Central memory CD8-positive, alpha-beta T cell (primary cell): ENCODE measurements at places on chromosomes 3 and 15.

DNA sequence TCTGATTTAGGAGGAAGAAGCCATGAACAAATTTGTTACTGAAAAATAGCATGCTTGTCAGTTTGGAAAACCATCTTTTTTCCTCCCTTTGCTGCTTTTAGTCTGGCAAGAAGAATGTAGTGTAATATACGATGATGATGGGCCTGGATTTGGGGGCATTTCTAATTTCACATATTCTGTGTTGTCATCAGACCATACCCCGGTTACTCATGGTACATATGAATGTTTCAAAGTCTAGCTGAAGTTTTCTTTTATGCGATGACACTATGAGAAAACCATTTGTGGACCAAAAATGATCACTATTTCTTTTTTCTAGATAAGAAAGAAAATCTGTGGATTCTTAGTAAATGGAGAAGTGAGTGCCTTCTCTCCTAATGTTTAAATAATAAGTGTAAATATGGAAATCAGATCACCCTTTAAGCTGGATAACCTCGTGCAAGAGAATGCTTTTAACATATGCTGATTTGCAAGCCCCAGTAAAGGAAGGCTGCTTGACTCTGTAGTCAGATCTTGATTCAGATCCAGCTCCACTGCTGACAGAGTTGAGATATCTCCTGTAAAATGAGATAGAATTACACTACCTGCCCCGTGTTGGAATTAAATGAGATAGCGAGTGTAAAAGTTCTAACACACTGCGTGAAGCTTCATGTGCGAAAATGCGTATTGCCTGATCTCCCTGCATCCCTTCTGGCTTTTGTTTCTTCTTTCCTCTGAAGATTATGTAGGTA is 3.0 kb downstream of the MEF2A start:
- H3K4me3 ChIP-seq, result no peak overlapping the region
- H3K36me3 ChIP-seq, result peaks cover 9% of the 10 kb centered on the region
- H3K27ac ChIP-seq, result no peak overlapping the region
- H3K4me1 ChIP-seq, result peaks cover 43% of the 10 kb centered on the region

DNA sequence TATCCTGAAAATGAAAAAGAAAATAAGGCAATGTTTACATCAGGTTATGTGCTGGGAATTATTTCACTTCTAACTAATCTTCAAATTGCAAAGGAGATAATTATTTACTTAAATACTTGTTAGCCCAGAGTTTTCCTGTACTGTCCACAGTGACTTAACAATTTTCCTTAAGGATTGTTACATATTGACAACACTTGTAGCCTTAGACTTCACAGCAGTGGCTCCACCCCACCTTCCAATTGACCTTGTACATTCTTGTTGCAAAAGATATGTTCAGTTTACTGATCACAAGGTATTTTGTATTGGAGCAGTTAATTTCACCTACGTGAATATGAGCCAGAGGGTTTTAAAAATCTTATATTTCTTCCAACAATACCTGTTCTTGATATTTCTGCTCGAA is 376.9 kb downstream of the CNTN6 start:
- H3K4me3 ChIP-seq, result no peak overlapping the region
- H3K36me3 ChIP-seq, result no peaks in the 10 kb centered on the region
- no peak for DNase-seq
- no peaks in the 10 kb centered on the region for H3K4me1 ChIP-seq

DNA sequence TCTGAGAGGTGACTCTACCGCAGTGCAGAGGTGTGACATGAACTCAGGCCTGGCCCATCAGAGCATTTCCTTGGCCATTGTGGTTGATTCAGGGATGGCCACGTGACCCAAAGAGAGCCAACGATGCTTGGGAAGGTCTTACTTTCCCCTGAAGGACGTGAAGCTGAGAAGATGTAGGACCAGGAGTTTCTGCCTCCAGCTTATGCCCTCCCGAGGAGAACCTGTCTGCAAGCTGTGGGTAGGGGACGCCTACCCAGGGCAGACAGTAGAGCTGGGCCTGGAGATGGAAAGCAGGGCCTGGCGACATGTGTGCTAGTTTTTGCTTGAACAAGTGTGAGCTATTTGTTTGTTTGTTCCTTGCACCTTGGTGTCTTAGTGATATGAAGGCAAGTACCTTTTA is 89.4 kb downstream of the RPLP1 start:
- H3K27ac ChIP-seq, result no peak overlapping the region
- H3K4me1 ChIP-seq, result no peaks in the 10 kb centered on the region
- H3K36me3 ChIP-seq, result peaks cover 3% of the 10 kb centered on the region
- peaks cover 10% of the 10 kb centered on the region for H3K27me3 ChIP-seq

DNA sequence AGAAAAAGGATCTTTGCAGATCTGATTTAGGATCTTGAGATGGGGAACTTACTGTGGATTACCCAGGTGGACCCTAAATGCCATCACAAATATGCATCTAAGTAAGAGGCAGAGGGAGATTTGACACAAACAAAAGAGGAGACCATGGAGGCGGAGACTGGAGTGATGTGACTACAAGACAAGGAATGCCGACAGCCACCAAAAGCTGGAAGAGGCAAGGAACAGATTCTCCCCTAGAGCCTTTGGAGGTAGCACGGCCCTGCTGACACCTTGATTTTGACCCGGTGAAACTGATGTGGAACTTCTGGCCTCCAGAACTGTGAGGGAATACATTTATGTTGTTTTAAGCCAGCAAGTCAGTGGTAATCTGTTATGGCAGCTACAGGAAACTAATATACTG is 44.0 kb downstream of the GASK1A start:
- peak overlapping the region; percentile 68 for H3K4me3 ChIP-seq
- peak overlapping the region; percentile 81 for H3K27ac ChIP-seq
- no peaks in the 10 kb centered on the region for H3K27me3 ChIP-seq
- no peak for DNase-seq
- H3K36me3 ChIP-seq, result peaks cover 8% of the 10 kb centered on the region

- H3K27me3 ChIP-seq, result no peaks in the 10 kb centered on the region
- no peak overlapping the region for H3K4me3 ChIP-seq
- no peak overlapping the region for H3K27ac ChIP-seq
These were observed 58.0 kb upstream of the CRTC3 start for GRCh38 chr15:90471769-90472168.

- peaks cover 5% of the 10 kb centered on the region for H3K36me3 ChIP-seq
- H3K4me3 ChIP-seq, result no peak overlapping the region
- H3K27me3 ChIP-seq, result no peaks in the 10 kb centered on the region
These were observed 81.1 kb downstream of the CCK start for GRCh38 chr3:42184651-42185443.

DNA sequence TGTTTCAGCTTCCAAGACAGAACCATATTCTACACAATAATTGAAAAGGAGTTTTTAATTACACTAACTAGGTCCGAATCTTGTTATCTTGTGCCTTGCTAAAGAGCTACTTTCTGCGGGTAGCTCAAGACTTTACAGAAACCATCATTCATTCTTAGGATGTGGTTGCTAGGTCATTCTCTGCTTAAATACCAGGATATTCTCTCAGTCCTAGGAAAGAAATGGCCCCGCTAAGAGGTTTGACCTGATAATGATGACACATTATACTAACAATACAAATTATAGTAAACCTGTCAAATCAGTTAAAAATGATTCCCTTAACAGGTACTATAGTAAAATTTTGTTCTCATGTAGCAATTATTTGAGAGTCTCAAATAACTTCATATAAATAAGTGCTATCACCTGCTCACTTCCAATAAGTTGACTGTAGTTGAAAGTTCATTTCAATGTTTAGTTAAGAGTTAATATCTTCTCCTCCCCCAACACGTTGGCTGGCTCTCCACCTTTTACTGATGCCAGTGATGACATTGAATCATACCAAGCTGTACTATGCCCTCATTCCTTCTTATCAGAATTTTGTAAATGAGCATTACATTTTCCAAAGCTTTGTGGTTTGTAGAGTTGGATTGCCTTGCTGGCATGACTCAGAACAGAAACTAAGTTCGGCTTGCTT is 3.6 kb upstream of the C3orf85 start:
- peaks cover 9% of the 10 kb centered on the region for H3K27me3 ChIP-seq
- no peak for DNase-seq
- H3K4me3 ChIP-seq, result no peak overlapping the region
- H3K4me1 ChIP-seq, result no peaks in the 10 kb centered on the region
- H3K36me3 ChIP-seq, result no peaks in the 10 kb centered on the region

DNA sequence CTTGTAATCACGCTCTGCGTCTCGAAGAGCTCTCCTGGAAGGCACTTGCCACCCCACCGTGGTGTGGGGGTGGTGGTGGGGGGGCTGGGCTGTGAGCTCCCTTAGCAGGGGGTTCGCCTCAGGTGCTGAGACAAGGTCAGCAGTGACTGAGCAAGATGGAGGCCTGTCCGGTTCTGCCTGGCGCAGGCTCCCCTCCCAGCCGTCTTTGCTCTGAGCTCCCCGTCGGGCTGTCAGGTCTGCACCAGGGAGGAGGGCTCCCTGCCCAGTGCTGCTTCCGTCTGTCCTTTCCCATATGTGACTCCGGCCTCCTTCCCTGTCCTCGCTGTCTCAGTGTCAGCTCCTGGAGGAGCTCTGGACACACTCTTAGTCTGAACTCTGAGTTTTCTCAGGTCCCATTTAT is 80.0 kb downstream of the PLXNA1 start:
- no peak overlapping the region for H3K27ac ChIP-seq
- no peaks in the 10 kb centered on the region for H3K36me3 ChIP-seq
- no peak for DNase-seq
- peaks cover 67% of the 10 kb centered on the region for H3K27me3 ChIP-seq

- H3K4me3 ChIP-seq, result no peak overlapping the region
- DNase-seq, result no peak
These were observed 46.6 kb downstream of the CPNE4 start for GRCh38 chr3:131988209-131988608.

- no peaks in the 10 kb centered on the region for H3K27me3 ChIP-seq
- H3K27ac ChIP-seq, result no peak overlapping the region
- H3K36me3 ChIP-seq, result no peaks in the 10 kb centered on the region
- H3K4me1 ChIP-seq, result peaks cover 43% of the 10 kb centered on the region
- no peak overlapping the region for H3K4me3 ChIP-seq
- DNase-seq, result no peak
These were observed 20.1 kb downstream of the ZNF80 start for GRCh38 chr3:114217266-114217665.

DNA sequence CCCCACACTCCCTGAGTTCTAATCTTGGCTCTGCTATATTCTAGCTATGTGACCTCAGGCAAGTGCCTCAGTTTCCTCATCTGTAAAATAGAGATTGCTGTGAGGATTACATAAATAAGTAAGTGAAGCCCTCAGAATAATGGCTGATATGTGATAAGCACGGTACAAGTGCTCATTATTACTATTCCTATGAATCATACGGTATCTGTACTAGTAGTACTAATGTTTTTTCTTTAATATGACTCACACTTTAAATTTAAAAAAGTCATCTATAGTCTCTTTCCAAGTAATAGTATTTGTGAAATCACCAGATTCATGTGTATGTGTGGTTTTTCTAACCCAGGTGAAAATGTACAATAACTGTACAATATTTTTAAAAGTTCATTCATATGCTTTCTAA is 58.7 kb downstream of the CLDN11 start:
- H3K4me1 ChIP-seq, result no peaks in the 10 kb centered on the region
- no peak overlapping the region for H3K4me3 ChIP-seq
- no peak overlapping the region for H3K27ac ChIP-seq
- H3K36me3 ChIP-seq, result peaks cover under 1% of the 10 kb centered on the region

GRCh38 chr15:90683371-90683770 is 33.8 kb upstream of the BLM start:
- no peak overlapping the region for H3K4me3 ChIP-seq
- DNase-seq, result no peak
- no peaks in the 10 kb centered on the region for H3K36me3 ChIP-seq
- no peak overlapping the region for H3K27ac ChIP-seq
- H3K4me1 ChIP-seq, result peaks cover 11% of the 10 kb centered on the region

DNA sequence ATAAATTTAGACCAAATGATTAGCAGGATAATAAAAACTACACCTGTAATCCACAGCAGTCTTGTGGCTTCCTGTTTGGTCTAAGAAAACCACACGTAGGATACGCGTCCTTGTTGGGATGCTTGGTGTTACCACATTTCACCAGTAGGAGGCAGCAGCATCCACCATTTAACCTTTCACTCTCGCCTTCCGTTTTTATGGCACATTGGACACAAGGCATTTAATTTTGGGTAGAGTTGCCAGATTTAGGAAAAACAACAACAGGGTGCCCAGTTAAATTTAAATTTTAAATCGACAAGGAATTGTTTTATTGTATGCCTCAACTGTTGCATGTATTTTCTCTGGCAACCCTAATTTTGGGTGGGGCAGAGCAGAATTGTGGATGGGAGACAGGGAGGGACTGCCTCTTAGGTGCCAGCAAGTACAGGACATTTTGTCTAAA is 6.3 kb downstream of the LRRC31 start:
- peak; percentile 39 for DNase-seq
- peaks cover 27% of the 10 kb centered on the region for H3K27me3 ChIP-seq
- H3K4me1 ChIP-seq, result no peaks in the 10 kb centered on the region
- H3K36me3 ChIP-seq, result no peaks in the 10 kb centered on the region
- no peak overlapping the region for H3K4me3 ChIP-seq

DNA sequence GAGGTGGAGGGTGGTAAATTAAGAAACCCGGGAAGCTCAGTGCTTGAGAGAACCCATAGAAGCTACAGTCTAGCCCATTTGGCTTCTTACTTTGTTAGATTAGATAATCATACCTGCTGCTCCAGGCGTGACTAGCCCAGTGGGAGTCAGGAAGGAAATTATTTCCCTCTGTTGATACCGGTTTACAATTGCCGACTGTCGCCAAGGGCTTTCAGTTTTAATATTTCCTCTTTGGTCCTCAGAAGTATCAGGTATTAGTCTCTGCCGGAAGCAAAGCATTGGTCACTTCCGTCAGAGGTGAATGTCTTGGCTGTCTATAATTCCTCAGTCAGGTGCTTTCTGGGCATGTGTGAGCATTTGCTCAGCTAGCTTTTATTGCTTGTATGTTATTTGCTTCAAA is 75.2 kb downstream of the LPP start:
- H3K27me3 ChIP-seq, result no peaks in the 10 kb centered on the region
- peaks cover 26% of the 10 kb centered on the region for H3K4me1 ChIP-seq
- H3K4me3 ChIP-seq, result no peak overlapping the region
- DNase-seq, result no peak
- H3K36me3 ChIP-seq, result peaks cover 9% of the 10 kb centered on the region

GRCh38 chr15:85582131-85583079 is 202.0 kb downstream of the AKAP13 start:
- H3K4me3 ChIP-seq, result peak overlapping the region; percentile 93
- no peaks in the 10 kb centered on the region for H3K27me3 ChIP-seq
- DNase-seq, result peak; percentile 58

GRCh38 chr3:155441506-155441905 is 148.0 kb upstream of the STRIT1 start:
- no peak overlapping the region for H3K27ac ChIP-seq
- peaks cover 1% of the 10 kb centered on the region for H3K36me3 ChIP-seq
- H3K4me1 ChIP-seq, result no peaks in the 10 kb centered on the region

DNA sequence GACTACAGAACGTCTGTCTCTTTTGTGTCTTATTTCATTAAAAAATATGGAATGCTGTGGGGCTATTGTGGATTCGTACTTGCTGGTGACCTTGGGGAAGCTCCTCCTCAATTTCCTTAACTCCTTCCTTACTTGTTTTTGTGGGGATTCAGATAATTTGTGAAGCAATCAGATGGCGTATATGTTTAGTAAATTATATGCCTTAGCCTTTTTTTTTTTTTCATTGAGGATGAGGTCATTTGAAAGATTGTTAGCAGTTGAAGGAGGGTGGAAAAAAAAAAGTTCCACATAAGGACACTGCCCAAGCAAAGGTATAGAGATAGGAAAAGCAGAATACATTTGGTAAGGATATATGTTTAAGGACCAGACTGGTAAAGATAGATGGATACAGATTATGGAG is 3.3 kb downstream of the RNF13 start:
- H3K36me3 ChIP-seq, result peaks cover 7% of the 10 kb centered on the region
- no peaks in the 10 kb centered on the region for H3K27me3 ChIP-seq
- H3K4me1 ChIP-seq, result peaks cover 76% of the 10 kb centered on the region
